ENCODE measurements at places on chromosomes 4 and X.
A peak's percentile ranks its signal among the peaks of the same experiment; 100 is the strongest.

GRCh38 chrX:64894454-64895038 is 81.7 kb downstream of the ZC4H2 start:
- no peak overlapping the region for H3K4me3 ChIP-seq
- no peak overlapping the region for H3K27ac ChIP-seq
- H3K36me3 ChIP-seq = no peaks in the 10 kb centered on the region
- DNase-seq = peak; percentile 60
- no peaks in the 10 kb centered on the region for H3K4me1 ChIP-seq
- no peaks in the 10 kb centered on the region for H3K27me3 ChIP-seq

GRCh38 chr4:188372058-188372457 is 232.8 kb downstream of the TRIML1 start:
- no peaks in the 10 kb centered on the region for H3K27me3 ChIP-seq
- no peak overlapping the region for H3K27ac ChIP-seq
- no peaks in the 10 kb centered on the region for H3K4me1 ChIP-seq

- H3K27ac ChIP-seq = no peak overlapping the region
- H3K4me3 ChIP-seq = no peak overlapping the region
- H3K36me3 ChIP-seq = no peaks in the 10 kb centered on the region
- no peak for DNase-seq
- no peaks in the 10 kb centered on the region for H3K27me3 ChIP-seq
- no peaks in the 10 kb centered on the region for H3K4me1 ChIP-seq
These were observed 1.5 kb upstream of the COMMD8 start for GRCh38 chr4:47465004-47465403.

DNA sequence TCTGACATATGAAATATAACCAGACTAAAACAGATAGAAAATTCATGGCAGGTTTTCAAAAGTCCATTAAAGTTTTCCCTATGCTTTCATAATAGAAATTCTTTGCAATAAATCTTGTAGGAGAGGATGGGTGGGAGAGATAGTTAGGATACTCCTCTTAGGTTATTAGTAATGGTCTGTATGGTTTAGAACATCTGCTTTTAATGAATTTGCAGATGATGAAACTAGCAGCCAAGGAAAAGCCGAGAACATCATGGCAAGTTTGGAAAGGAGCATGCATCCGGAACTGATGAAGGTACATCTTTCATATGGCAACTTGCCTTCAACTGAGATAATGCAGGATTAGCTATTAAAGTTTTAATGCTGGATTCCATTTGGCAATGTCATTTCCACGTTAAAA is 70.7 kb downstream of the DOCK11 start:
- H3K4me3 ChIP-seq = no peak overlapping the region
- H3K27me3 ChIP-seq = no peaks in the 10 kb centered on the region
- no peak for DNase-seq
- no peaks in the 10 kb centered on the region for H3K36me3 ChIP-seq

DNA sequence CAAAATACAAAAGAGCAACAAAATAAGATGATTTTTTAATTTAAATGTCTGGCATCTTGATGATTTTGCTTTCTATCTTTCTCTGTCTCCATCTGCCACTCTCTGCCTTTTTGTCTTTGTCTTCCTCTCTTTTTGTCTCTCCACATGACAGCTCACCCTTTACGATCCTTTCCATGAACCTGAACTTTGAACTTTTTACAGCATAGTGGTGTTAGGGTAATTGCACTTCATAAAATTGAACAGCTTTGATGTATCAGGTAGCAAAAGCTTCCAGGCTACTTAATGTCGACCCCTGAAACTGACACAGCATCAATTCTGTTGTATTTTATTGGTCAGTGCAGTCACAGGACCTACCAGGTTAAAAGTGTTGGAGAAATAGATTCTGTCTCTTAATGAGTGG is 1517.0 kb downstream of the ADGRL3 start:
- no peaks in the 10 kb centered on the region for H3K27me3 ChIP-seq
- no peak overlapping the region for H3K4me3 ChIP-seq
- no peak for DNase-seq
- H3K4me1 ChIP-seq = no peaks in the 10 kb centered on the region

- H3K36me3 ChIP-seq = no peaks in the 10 kb centered on the region
- no peaks in the 10 kb centered on the region for H3K27me3 ChIP-seq
- no peak overlapping the region for H3K4me3 ChIP-seq
- DNase-seq = peak; percentile 11
- no peaks in the 10 kb centered on the region for H3K4me1 ChIP-seq
These were observed 12.3 kb downstream of the PNMA6E start for GRCh38 chrX:153388722-153389459.

DNA sequence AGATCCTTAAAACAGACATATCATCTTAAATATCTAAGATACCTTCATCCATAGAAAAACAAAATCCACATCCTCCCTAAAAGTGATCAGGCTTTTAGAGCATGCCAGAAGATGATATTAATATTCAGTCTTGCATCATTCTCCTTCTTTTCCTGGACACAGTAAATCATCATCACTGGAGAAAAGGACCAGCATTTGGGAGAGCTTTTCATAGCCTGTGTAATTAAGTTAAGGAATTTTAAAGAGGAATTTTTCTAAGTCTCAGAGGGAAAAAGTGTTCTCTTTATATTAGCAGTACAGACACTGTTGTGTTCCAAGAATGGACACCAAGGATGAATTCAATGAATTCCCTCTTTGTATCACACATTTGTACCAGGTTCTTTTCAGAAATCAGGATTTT is 696 bp downstream of the SCRG1 start:
- DNase-seq = no peak
- no peak overlapping the region for H3K4me3 ChIP-seq
- no peaks in the 10 kb centered on the region for H3K4me1 ChIP-seq
- no peaks in the 10 kb centered on the region for H3K36me3 ChIP-seq
- no peak overlapping the region for H3K27ac ChIP-seq

GRCh38 chr4:5185551-5185950 is 134.3 kb downstream of the STK32B start:
- no peak overlapping the region for H3K4me3 ChIP-seq
- no peak for DNase-seq
- no peaks in the 10 kb centered on the region for H3K4me1 ChIP-seq
- no peaks in the 10 kb centered on the region for H3K27me3 ChIP-seq
- H3K36me3 ChIP-seq = no peaks in the 10 kb centered on the region

Data from colonic mucosa (tissue), 4 donors.